ENCODE measurements at places on chromosomes 13 and 19.

DNA sequence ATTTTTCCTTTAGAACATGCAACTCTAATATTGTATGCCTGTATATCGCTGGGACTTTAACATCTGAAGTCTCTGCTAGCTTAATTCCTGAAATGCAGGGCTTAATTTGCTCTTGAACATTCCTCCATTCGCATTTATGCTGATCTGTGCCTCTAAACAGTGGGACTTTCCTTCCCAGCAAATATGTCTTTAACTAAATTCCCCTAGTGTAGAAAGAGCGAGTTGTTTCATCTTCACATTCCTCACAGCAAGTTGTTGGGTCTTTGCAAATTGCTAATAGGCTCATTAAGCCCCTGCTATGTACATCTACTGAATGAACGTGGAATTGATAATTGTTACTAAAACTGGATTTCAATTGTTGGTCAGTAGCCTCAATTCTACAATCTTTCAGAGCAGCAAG is 118.4 kb upstream of the OBI1 start:
- no peak for DNase-seq

DNA sequence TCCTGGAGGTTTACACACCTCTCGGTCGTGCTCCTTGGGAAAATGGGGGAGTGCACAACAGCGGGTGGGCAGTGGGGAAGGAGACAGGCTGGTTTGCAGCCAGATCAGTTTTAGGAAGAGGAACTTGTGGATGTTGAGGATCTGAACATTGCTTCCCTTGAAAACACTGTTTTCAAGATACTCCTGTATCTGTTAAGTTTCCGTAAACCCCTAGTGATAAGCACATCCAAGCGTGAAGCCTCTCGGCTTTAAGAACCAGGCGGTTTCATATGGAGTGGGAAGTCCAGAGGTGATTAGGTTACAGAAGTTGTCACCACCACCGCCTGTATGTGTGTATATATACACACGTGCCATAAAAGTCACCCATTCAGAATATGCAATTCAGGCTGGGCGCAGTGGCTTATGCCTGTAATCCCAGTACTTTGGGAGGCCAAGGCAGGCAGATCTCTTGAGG is 47.4 kb downstream of the SIPA1L3 start:
- DNase-seq: no peak

DNA sequence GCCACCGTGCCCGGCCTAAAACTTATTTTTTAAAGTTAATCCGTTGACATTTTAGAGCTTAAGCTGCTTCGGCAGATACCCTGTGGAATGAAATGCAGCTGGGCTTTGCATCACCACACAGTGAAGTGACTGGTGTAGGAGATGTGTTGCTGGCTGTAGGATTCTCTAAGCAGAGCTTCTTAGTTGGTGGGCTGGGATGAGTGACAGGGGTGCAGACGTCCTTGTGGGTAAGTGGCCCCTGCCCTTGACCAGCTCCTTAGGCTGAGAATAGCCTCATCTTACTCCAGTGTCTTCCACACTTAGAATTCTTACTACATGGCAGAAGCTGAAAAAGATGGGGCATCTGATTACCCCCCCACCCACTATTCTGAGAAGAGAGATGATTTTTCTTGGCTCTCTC is 11.6 kb downstream of the GATAD2A start:
- DNase-seq: no peak

DNA sequence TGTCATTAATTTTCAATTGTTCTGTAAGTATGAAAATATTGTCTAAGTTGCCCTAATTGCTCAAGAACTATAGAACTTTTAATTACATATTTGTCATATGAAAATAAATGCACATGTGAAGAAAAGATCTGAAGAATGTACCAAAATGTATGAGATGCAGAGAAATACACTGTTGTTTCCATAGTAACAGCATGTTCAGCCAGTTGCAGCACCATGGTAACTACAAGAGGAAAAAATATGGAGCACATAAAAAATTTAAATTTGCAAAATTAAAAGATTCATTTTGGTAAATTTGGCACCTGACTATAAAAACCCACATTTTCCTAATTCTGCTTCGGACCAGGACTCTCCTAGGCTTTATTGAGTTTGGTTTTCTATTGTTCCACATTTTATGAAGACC is 1170.0 kb upstream of the MIR17HG start:
- no peak for DNase-seq
